ENCODE measurements at places on chromosomes 3 and 15.

DNA sequence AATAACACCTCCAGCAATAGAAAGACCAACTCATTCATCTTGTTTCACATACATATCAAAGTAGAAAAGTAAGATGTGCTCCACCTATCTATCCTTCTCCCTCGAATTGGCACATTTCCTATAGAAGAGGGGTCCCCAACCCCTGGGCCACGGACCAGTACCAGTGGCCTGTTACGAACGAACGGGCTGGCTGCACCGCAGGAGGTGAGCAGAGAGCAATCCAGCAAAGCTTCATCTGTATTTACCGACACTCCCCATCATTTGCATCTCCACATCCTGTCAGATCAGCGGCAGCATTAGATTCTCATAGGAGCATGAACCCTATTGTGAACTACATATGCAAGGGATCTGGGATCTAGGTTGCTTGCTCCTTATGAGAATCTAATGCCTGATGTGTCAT lies 95.0 kb upstream of the CGNL1 start:
- no peak for DNase-seq

DNA sequence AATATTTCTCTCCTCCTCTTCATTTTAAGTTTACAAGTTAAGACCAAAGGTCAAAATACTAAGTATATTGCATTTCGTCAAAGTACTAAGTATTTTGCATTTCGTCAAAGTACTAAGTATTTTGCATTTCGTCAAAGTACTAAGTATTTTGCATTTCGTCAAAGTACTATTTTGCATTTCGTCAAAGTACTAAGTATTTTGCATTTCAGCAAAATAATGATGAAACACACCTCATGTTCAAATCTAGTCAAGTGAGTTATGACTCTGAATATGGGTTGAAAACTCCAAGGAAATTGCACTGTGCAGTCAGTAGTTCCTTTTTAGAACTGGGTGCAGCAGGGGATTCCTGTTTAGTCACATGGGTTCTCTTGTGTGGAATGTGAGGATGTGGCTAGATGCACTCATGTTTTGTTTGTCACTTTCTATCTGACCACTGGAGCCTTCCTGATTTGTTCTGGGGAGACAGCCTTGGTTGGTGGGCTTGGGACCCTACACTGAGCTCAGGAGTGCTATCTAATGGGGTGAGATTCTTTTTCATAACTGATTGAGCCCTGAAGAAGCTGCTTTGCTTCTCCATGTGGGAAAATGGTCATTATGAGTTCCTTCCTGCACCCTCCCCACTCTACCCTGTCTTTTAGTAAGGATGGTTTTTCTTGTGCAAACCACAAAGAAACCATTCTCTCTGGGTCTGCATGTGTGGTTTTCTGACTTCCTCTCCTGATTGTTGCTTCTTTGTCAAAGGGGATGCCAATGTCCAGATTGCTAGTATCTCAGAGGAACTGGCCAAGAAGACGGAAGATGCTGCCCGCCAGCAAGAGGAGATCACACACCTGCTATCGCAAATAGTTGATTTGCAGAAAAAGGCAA lies 73.4 kb downstream of the CCK start:
- DNase-seq, result peak; percentile 93

DNA sequence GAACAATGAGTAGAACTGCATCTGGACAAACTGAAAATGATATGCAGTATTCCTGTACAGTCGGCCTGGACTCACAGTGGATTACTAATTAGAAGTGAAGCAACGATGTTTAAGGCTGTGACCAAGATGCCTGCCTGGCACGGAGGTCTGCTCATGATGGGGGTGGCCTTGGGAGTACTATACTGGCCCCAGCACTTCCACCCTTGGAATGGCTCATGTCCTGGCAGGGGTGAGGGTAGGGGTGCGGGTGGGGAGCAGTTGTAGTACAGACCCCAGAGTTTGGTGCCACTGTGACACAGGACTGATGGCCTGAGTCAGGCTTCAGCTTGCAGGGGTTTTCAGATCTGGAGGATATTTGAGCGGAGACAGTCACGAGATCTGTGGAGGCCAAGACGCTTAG lies 55.1 kb upstream of the ICE2 start:
- no peak for DNase-seq

DNA sequence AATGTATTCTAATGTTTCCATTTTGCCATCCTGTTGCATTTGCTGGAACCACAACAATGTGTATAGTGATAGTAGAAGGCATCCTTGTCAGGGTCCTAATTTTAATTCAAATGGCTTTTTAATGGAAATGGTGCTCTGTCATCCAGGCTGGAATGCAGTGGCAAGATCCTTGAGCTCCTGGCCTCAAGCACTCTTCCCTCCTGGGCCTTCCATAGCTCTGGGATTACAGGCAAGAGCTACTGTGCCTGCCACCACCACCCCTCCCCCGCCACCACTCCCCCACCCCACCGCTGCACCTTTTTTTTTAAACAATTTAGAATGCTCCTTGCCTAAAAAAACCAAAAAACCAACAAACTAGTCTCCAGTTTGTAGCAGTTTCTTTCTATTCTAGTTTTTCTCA lies 15.2 kb upstream of the IQCF6 start:
- no peak for DNase-seq

GRCh38 chr3:20478436-20478835 lies 292.4 kb upstream of the SGO1 start:
- DNase-seq, result no peak

DNA sequence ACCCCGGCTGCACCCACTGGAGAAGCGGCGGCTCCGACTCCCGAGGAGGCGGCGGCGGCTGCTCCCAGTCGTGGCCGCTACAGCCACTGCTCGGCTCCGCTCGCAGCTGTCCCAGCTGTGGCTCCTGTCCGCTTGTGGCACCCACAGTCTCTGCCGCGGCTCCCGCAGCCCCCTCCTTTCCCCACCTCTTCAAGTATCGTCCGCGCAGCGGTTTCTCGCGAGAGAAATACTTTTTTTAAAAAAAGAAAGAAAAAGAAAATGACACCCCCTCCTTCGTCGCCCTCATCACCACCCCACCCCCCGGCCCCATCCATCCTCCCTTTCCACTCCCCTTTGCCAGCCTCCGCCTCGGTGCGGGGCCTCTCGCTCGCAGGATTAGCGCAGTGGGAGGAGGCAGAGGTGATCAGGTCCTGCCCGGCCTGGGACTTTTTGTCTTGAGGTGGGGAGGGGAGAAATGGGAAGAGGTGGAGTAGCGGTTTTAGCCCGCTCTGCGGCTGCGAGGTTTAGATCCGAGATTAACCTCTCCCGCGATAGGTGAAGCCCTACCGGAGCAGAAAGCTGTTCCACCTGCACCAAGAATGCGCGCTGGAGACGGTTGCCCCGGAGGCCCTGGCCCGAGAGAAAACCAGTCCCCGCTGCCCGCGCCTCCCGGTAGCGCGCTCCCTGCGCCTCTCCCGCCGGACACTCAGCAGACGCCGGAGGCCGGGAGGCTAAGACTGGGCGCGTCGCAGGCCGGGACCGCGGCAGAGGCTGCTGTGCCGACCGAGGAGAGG lies at the start of gene FBN1:
Gene FBN1, minus strand, starts transcription at position 152 of the 773 bp plus-strand sequence. CDS start 940 bp downstream, outside the sequence.
- peak; percentile 28 for DNase-seq

GRCh38 chr15:100687582-100688141 lies 85.3 kb downstream of the ASB7 start:
- no peak for DNase-seq

- no peak for DNase-seq
Observed at GRCh38 chr3:29503958-29504357, 223.1 kb downstream of the RBMS3 start.

- no peak for DNase-seq
Observed at GRCh38 chr3:141011997-141012262, 39.2 kb upstream of the SPSB4 start.

DNA sequence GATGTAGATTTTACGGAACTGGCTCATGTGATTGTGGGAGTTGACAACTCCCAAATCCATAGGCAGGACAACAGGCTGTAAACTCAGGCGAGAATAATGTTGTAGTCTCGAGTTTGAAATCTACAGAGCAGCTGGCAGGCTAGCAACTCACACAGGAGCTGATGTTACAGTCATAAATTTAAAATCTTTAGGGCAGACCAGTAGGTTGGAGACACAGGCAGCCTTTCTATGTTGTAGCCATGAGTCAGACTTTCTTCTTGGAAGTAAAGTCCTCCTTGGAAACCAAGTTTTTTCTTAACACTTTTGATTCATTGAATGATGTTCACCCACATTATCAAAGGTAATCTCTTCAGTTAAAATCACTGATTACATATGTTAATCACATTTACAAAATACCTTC lies 89.1 kb upstream of the ALCAM start:
- DNase-seq, result peak; percentile 18

- DNase-seq, result no peak
Observed at GRCh38 chr15:26551473-26551872, 221.4 kb downstream of the GABRB3 start.

GRCh38 chr3:24272875-24273274 lies 221.8 kb downstream of the THRB start:
- no peak for DNase-seq

- DNase-seq, result no peak
Observed at GRCh38 chr3:195240939-195241338, 30.0 kb downstream of the XXYLT1 start.

GRCh38 chr3:124298951-124299350 lies 307.0 kb upstream of the ROPN1 start:
- no peak for DNase-seq

GRCh38 chr3:153961494-153961893 lies 159.7 kb upstream of the ARHGEF26 start:
- no peak for DNase-seq

DNA sequence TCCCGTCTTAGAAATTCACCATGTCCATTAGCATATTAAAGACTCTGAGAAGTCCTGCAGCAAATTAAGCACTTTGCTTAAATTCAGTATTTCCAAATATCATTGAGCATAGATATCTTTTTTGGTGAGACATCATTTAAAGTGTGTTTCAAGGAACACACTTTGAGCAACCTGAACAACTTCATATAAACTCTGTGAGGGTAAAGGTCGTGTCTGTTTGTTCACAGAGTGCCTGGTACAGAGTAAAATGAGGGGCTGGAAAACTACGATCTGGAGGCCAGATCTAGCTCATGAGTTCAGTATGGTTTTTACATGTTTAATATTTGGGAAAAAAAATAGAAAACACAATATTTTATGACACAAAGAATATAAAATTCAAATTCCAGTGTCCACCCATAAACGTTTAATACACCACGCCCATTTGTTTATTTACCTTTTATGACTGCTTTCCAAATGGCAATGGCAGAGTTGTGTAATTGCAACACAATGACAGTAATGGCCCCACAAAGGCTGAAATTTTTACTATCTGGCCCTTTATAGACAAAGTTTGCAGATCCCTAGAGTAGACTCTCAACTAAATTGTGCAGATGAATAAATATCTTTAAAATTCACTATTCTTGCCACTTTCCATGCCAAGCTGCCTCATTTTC lies 67.4 kb downstream of the SNTN start:
- no peak for DNase-seq

GRCh38 chr15:65901836-65902235 lies 32.5 kb downstream of the RAB11A start:
- DNase-seq, result no peak

- no peak for DNase-seq
Observed at GRCh38 chr3:194330579-194330978, 20.5 kb downstream of the CPN2 start.

GRCh38 chr3:10620833-10621082 lies 115.4 kb upstream of the ATP2B2 start:
- DNase-seq, result no peak

- no peak for DNase-seq
Observed at GRCh38 chr3:63471781-63472180, 180.7 kb upstream of the SNTN start.

GRCh38 chr3:169662843-169663160 lies 710 bp downstream of the MECOM start:
- no peak for DNase-seq

DNA sequence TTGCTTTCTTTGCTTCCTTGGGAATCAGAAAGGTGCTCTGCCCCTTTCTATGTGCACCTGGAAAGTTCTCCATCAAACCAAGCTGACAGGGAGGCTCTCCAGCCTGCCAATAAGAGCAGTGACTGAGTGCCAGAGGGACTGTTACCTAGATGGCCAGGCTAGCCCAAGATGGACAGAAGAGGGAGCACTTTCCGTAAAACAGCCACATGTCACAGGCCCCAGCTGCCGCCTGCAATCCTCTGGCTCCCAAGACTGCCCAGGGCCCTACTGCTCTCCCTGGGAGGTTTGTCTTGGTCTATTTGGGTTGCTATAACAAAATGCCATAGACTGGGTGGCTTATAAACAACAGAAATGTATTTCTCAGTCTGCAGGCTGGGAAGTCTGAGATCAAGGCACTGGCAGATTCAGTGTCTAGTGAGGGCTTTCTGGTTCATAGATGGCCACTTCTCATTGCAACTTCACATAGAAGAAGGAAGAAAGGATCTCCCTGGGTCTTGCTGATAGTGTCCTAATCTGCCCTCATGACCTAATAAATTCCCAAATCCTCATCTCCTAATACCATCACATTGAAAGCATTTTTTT lies 72.3 kb downstream of the TAMM41 start:
- no peak for DNase-seq

DNA sequence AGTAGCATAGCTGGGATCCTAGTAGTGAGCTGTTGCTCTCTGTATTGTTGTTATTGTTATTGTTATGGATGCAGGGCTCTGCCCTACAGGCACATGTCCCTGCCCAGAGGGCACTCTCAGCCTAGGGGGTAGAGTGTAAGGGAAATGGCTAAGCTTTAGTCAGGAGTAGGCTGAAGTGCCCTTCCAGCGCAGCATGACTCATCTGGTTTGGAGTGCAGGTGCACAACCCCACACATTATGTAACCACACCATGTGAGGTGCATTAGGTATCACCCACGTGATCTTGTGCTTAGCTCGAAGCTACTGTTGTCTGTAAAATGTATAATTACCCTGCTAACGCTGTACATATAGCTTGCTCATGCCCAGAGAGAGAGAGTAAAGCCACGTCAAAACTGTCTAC lies 48.3 kb upstream of the TIPARP start:
- no peak for DNase-seq

DNA sequence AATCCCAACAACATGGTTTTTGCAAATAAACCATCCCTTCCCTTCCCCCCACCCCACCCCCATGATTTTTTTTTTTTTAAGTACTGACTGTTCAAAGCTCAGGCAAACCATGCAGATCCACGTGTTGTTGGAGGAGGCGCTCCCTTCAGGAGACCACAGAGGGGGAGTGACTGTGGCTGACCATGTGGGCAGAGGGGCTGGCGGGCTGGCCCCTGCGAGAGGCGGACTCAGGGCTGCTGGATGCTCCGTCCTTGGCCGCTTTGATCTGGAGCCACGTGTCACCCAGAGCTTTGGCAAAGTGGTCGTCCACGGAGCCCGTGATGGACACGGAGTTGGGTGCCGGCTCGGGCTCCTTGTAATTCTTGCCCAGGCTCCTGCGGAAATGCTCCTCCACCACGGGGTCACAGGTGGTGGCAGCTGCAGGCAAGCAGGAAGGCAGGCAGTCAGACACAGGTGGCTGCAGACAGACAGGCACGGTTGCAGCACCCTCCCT lies 85.3 kb downstream of the VGLL4 start:
- no peak for DNase-seq

GRCh38 chr15:38795471-38796245 lies 231.0 kb upstream of the RASGRP1 start:
- no peak for DNase-seq

- DNase-seq, result peak; percentile 95
Observed at GRCh38 chr15:45456212-45457106, 66.1 kb downstream of the SLC30A4 start.

GRCh38 chr3:184491011-184491576 lies 70.5 kb upstream of the EPHB3 start:
- DNase-seq, result no peak

GRCh38 chr15:85616549-85617110 lies 178.1 kb downstream of the KLHL25 start:
- DNase-seq, result no peak
